Esophagus squamous epithelium (tissue), 5 donors: ENCODE measurements at places on chromosomes 2 and 18.

- DNase-seq, result no peak
Measured at GRCh38 chr18:78753240-78753639, 226.4 kb upstream of the SALL3 start.

DNA sequence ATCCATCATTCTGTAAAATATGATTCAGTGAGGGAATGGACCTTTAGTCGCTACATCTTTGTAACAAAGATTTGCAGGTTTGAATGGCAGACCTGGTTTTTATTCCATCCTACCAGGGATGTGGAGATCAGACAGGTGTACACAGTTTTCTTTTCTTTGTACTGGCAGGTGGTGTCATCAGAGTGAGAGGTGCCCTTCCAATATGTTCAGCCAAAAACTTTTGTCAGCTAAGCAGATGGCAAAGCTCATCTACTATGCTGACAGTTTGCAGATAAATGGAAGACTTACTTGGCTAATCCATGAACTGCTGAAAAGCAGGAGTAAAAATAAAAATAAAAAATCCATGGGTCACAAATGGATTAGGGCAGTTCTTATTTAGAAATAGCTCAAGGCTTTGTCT, 185.5 kb upstream of the DOK6 start:
- DNase-seq, result no peak

DNA sequence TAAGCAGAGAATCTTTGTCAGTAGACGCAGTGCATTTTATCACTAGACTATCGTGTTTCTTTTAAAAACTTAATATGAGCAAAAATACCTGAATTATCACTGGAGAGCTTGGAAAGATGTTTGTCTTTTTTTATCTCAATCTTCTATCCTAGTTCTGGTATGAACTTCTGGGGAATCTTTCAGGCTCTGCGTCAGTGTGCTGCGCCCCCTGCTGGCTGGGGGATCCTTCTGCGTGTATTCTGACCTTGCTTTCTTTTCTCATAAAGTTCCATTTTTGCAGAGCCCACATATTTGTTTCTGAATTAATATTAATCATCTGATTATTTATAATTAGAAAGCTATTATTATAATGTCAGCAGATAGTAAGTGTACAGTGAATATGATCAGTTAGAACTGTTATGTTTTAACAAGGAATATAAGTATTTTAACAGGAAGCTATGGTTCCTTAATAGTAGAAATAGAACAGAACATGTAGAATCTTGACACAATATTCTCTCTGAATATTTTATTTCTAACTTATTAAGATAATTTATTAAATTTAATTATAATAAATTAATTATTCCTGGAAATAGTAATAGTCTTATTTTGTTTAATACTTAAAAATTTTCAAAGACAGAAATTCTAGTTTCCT, 945.0 kb upstream of the CRIM1 start:
- no peak for DNase-seq

- DNase-seq, result no peak
Measured at GRCh38 chr2:157559890-157560289, 68.8 kb downstream of the ACVR1C start.

DNA sequence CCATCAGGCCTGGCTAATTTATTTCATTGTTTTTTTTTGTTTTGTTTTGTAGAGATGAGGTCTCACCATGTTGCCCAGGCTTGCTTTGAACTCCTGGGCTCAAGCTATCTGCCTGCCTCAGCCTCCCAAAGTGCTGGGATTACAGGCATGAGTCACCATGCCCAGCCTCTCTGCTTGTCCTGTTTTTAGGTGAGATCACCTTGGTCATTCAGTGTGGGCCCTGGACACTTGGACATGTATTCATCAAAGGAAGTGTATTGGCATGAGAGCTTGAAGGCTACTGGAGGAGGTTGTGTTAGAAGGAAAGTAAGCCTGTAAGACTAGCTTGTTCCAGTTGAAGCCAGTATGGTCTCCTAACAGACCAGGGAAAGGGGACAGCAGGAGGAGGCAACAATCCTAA, 229.2 kb upstream of the RGPD4 start:
- no peak for DNase-seq

DNA sequence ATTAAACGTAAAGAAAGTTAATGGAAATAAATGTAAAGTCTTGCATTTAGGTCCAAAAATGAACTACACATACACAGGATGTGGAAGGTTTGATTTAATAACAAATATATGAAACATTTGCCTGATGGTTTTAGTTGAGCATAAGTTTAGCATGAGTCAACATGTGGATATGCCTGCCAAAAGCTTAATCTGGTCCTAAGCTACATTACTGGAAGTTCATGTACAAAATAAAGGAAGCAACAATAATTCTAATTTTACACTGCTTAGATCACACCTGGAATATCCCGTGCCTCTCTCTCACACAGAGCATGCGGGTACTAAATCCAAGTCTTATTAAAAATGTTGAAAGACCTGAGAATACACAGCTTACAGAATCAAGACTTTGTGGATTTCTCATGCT, 276.5 kb upstream of the NRP2 start:
- no peak for DNase-seq

DNA sequence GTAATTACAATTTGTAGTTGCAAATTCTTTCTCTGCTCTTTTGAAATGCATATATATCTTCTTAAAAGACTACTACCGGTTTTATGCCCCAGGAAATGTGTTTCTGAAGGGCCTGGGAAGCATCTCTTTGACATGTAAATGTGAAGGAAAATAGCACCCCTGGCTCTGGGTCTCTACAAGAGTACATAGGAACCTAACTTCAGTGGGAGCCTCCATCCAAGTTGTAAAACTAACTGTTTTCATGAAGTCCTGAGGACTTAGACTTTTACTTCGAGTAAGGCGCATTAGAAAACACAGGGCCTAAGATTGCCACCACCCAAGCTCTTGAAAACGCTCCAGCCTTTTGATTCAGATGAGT, 99.4 kb downstream of the CBLN2 start:
- DNase-seq, result no peak

- no peak for DNase-seq
Measured at GRCh38 chr2:167550448-167550847, 662.2 kb downstream of the XIRP2 start.
